ENCODE measurements at places on chromosomes 16 and 17.
A peak's percentile ranks its signal among the peaks of the same experiment; 100 is the strongest.

- DNase-seq, result peak; percentile 76
Observed at GRCh38 chr16:56606476-56607108, 1.8 kb upstream of the MT2A start.

- no peak for DNase-seq
Observed at GRCh38 chr16:7400117-7400890, 67.7 kb downstream of the RBFOX1 start.

DNA sequence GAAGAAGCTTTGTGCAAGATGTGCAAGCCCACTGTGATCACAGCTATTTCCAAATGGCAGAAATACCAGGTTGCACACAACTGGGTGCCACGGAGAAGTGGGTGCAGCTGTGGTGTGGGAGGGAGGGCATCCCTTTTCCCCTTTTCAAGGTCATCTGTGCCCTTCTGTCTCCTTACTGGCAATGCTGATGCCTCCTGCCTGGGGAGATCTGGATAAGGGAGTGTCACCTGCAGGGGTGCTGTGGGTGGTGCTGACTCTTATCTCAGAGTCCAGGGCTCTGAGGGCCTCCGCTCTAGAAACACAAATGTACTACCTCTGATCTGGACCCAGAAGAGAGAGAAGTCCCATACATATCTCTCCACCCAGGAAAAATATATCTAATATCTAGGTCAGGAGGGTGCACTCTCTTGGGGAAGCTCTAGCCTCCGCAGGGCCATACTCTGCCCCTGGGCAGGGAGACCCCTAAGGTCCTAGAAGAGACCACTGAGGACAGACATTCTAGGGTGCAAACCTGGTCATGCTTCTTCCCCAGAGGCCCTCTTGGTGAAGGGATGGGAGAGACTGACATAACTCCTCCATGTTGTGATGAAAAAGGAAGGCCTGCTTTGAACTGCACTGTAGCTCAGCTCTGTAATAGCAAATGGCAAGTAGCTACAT is 18.5 kb downstream of the NPRL3 start:
- DNase-seq, result no peak

DNA sequence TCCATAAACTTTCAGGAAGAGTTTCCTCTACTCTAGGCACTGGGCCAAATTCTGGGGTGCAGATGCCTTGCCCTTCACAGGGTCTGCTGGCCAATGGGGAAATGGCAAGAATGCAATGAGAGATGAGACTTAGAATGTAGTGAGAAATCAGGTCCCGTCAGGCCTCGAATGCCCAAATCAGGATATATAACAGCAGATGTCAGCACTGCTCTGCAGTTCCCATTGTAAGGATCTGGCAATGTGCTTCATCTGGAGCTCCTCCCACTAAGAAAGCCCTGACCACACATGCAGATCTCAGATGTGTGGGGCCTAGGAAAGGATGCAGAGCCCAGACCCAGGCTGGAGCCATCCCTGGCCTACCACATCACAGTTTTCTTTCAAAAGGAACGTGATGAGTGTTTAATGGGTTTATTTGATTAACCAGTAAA is 13.9 kb upstream of the LPCAT2 start:
- peak; percentile 86 for DNase-seq

DNA sequence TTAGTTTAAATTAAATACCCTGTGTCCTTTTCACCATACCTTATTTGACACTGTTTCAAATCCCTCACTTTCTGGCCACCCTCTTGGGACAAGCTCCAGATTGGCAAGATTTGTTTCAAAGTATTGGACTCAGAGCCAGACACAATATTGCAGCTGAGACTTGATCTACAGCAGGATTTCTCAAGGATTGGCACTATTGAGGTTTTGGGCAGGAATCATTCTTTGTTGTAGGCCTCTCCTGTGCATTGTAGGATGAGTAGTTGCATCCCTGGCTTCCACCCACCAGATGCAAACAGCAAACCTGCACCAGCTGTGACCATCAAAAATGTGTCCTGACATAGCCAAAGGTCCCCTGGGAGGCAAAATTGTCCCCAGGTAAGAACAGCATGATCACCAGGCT is 181.2 kb downstream of the CHD9NB start:
- DNase-seq, result no peak

DNA sequence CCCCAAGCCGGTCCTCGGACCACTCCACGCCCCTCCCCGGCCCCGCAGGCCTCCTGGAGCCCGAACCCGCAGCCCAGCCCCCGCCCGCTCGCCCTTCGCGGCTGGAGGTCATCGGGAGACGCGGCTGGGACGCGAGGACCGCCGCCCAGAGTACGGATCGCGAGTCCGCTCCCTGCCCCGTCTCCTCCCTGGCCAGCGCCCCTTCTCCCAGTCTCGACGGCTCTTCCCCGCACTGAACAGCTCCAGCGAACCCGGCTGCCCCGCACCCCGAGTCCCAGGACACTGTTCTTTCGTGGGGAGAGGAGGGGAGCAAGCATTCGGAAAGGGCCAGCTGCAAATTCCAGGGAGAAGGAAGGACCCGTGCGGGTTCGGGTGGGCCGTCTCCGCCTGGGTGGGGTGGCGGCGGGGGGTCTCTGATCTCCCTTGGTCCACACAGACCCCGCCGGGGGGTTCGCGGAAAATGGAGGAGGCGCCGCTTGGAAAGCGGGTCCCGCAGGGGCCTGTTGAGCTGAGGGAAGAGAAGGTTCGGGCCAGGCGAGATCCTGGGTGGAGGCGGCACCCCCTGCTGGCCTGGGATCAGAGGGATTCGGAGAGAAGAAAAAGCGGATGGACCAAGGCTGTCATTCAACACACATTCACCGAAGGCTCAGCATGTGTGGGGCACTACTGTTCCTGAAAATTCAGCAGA is 632 bp upstream of the RTN4RL1 start:
- no peak for DNase-seq

DNA sequence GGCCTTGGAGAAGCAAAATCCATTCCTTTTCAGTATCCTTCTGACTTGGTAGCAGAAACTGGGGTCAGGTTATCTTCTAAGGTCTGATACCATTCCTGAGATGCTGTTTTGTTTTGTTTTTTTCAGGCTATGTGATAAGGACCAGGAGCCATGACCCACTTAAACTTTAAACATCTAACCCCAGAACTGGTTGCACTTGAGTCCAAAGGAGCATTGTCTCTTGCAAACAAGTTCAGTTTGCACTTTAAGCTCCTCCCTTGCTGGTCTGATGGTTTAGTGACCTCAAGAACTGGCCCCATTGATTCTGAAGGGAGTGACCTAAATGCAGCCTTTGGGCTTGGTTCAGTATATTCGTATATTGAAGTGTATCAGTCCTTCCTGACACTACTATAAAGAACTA is 75.2 kb downstream of the ERCC4 start:
- no peak for DNase-seq

DNA sequence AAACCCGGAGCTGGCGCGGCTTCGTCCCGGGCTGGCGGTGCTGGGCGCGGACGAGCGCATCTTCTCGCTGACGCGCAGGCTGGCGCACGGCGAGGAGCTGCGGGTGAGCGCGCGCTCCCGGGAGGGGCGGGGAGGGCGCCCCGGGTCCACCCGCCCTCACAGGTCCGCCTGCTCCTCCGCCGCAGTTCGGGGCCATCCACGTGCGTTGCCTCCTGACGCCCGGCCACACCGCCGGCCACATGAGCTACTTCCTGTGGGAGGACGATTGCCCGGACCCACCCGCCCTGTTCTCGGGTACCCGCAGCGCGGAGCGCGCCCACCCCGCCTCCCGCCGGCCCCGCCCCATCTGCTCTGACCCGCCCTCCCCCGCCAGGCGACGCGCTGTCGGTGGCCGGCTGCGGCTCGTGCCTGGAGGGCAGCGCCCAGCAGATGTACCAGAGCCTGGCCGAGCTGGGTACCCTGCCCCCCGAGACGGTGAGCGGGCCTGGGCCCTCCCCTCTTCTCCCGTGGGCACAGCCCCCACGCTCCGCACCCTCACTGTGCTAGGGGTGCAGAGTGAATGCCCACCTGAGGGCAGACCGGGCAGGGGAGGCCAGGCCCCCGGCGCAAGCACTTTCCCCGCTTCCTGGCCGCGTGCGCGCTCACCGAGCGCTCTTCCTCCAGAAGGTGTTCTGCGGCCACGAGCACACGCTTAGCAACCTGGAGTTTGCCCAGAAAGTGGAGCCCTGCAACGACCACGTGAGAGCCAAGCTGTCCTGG is 1.4 kb downstream of the HAGHL start:
- no peak for DNase-seq

- DNase-seq, result no peak
Observed at GRCh38 chr17:27965224-27965623, 72.1 kb upstream of the LYRM9 start.

DNA sequence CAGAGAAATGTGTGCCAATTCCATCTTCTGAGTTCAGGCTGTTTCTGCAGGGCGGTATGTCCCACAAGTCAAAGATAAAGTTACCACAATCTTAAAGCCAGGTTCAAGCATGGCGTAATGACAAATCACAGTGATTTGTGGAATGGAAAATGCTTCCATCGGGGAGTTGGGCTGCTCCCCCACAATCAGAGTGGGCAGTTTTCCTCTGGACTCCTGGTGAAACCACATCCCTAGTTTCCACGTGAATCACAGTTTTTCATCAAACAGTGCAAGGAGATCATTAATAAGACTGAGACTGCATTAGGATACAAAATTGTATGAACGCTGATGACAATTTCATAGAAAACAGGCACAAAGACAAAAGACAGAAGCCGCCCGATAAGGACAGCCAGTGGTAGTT is 3.6 kb downstream of the LITAF start:
- DNase-seq, result no peak

DNA sequence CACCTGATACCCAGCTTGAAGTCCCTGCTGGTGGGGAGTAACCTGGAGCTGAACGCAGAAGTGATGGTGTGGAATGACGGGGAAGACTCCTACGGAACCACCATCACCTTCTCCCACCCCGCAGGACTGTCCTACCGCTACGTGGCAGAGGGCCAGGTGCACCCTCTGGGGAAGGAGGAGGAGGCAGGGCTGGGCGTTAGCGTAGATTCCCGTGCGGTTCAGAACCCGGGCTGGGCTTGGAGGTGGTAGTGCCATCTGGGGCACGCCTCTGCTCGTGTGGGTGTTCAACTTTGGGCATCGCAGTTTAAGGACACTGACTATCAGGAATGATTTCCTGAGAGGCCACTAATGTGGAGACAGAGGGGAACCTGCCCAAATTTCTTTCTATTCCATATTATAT is 18.3 kb downstream of the ITGAX start:
- DNase-seq, result no peak

- DNase-seq, result no peak
Observed at GRCh38 chr17:66578781-66579489, 256.0 kb upstream of the CACNG5 start.

- DNase-seq, result no peak
Observed at GRCh38 chr16:79317521-79317920, 283.0 kb downstream of the MAF start.

GRCh38 chr16:29743827-29744531 is 1.8 kb downstream of the C16orf54 start:
- DNase-seq, result no peak

GRCh38 chr16:17365591-17366298 is 105.0 kb downstream of the XYLT1 start:
- no peak for DNase-seq

- DNase-seq, result no peak
Observed at GRCh38 chr17:79281803-79282202, 207.2 kb downstream of the ENGASE start.

- DNase-seq, result no peak
Observed at GRCh38 chr16:64295466-64295865, 826.4 kb downstream of the CDH11 start.

GRCh38 chr17:46756081-46756735 is 62.3 kb downstream of the WNT3 start:
- DNase-seq, result no peak

DNA sequence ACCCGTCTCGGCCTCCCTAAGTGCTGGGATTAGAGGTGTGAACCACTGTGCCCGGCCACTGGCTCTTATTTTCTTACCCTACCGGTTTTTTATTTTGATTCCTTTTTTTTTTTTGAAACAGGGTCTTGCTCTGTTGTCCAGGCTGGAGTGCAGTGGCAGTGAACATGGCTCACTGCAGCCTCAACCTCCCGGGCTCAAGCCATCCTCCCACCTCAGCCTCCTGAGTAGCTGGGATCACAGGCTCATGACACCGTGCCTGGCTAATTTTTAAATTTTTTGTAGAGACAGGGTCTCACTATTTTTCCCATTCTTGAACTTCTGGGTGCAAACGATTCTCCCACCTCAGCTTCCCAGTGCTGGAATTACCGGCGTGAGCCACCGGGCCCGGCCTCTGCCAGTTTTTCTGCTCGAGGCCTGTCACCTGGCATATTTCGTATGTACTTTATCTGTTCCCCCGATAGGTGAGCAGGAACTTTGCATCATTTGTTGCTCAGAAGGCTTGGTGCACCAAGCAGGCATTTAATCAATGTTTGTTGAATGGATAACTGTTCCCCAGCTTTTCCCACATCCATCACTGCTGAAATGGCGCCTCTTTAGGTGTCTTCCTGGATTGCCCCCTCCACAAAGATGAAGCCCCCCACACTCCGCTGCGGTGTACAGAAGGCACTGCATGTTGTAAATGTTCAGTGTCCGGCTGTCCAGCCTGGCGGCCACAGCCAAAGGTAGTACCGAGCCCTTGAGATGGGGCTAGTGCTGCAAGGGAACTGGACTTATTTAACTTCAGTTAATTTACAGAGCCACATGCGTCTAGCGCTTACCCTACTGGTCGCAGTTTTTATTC is 858 bp upstream of the TELO2 start:
- DNase-seq, result no peak

- no peak for DNase-seq
Observed at GRCh38 chr17:59193336-59193862, 16.4 kb upstream of the SMG8 start.

DNA sequence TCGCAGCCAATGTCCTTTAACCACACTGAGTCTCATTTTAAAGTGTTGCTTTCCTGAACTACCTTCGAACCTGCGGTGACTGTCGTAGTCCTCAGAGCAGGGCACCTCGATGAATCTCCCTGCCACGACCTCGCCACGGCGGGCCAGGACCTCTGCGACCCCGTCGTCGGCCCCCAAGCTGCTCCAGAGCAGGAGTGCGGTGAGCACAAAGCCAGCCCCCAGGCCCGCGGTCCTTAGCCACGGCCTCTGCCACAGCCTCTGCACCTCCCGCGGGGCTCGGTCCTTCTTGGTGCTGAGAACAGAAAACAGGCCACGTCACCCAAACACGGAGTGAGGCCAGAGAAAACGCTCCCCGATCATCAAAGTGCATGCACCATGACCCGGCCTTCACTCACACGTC is 2.8 kb upstream of the HEXD start:
- no peak for DNase-seq

- no peak for DNase-seq
Observed at GRCh38 chr16:27746076-27746855, 196.3 kb downstream of the KATNIP start.

DNA sequence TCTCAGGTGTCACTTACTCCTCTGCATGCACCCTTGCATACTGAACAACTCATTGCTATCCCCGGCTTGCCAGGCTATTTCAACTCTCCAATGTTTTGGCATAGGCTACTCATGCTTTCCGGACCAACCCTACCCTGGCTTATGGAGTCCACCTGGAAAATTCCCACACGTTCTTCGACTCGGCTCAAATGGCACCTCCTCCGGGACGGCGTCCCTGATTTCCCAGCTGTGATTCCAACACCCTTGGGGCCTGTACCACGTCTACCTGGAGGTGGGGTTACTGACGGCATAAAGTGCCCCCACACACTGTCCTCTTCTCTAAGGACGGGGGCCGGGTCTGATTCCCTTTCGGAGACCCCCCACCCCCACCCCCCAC is 498 bp downstream of the SMYD4 start:
- DNase-seq, result no peak

- no peak for DNase-seq
Observed at GRCh38 chr17:1626333-1626732, 2.3 kb downstream of the SLC43A2 start.

All from BJ (cell line).